Mesenchymal stem cell (in vitro differentiated cells and primary cell): ENCODE measurements at places on chromosomes 16 and 17.

DNA sequence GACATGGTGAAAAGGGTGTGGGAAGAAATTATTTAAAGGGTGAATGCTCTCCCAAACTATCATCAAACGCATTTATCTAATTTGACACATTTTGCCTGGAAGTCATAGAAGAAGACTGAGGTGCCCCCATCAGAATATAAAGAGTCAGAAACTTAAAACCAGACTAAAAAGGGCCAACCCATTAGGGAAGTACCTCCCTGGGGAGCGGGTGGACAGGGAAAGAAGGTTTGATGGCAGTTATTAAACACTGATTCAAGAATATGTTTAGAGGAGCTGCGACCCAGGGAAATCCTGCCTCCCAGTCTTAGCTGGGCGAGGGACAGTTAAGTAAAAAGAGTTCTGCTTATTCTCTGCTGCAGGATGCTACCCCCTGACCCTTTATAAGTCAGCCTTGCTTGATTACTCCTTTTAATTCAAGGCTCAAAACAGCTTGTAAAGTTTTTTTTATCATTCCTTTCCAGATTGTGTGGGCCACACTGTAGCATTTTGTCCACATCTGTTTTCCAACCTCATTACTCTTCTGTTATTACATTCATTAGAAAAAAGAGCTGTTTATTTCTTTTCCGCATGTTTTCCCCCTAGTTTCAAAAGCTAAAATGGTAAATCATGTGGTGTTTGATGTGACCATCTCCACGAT lies 138.5 kb upstream of the TBX2 start:
- no peak overlapping the region for H3K4me3 ChIP-seq

- peaks cover 5% of the 10 kb centered on the region for H3K4me1 ChIP-seq
- no peaks in the 10 kb centered on the region for H3K36me3 ChIP-seq
- no peaks in the 10 kb centered on the region for H3K27me3 ChIP-seq
Measured at GRCh38 chr17:37360632-37361031, 15.2 kb upstream of the C17orf78 start.

DNA sequence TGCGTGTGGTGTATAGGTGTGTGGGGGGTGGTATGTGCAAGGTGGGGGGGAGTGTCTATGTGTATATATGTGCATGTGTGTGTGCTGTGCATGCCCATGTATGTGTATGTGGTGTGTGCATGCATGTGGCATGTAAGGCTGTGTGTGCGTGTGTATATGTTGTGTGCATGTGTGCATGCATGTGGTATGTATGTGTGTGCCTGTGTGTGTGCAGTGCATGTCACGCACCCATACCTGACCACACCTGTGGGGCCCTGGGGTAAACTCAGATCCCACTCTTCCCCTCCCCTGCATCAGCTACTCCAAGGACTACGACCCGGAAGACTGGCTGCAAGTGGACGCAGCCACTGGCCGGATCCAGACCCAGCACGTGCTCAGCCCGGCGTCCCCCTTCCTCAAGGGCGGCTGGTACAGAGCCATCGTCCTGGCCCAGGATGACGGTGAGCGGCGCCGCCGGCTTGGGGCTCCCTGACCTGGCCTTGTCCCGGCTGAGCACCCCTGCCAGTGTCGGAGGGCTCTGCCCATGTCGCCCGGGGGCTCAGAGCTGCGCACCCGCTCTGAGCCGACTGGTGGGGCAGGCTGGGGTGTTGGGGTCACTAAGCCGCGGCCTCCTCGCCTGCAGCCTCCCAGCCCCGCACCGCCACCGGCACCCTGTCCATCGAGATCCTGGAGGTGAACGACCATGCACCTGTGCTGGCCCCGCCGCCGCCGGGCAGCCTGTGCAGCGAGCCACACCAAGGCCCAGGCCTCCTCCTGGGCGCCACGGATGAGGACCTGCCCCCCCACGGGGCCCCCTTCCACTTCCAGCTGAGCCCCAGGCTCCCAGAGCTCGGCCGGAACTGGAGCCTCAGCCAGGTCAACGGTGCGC lies 9.1 kb downstream of the SLC22A31 start:
- peaks cover 31% of the 10 kb centered on the region for H3K27me3 ChIP-seq
- H3K4me3 ChIP-seq = peak overlapping the region; percentile 14
- no peaks in the 10 kb centered on the region for H3K36me3 ChIP-seq
- DNase-seq = no peak
- H3K4me1 ChIP-seq = peaks cover 12% of the 10 kb centered on the region
- no peak overlapping the region for H3K27ac ChIP-seq

DNA sequence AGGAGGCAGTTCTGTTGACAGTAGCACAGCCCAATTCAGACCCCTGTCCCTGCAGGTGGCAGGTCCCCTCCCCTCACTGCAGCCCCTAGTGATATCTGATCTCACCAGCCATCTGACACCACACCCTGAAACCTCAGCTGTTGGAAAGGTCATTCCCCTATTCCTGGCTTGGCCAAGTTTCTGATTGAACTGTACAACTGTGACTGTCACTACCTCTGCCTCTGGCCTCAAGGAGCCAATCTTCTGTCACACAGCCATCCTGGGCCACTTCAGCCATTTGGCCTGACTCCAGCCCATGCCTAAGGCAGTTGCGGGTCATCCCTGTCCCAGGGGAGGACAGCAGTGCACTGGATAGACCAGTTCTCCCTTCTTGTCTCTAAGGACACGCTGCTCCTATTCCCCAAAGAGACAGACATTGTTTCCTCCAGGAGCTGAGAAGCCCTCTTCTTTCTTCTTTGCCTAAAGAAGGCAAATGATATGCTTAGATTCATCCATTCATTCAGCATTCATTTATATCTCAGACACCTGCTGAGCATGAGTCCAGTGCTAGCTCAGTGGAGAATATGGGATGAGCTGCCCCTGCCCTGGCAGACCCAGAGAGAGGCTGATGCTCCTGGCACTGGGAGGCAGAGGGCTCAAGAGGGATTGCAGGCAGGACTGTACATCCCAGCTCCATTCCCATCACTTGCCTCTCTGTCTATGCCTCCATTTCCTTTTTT lies 4.6 kb upstream of the ALDOA start:
- peaks cover 16% of the 10 kb centered on the region for H3K36me3 ChIP-seq
- H3K27ac ChIP-seq = no peak overlapping the region
- DNase-seq = no peak
- no peak overlapping the region for H3K4me3 ChIP-seq
- peaks cover 8% of the 10 kb centered on the region for H3K4me1 ChIP-seq

DNA sequence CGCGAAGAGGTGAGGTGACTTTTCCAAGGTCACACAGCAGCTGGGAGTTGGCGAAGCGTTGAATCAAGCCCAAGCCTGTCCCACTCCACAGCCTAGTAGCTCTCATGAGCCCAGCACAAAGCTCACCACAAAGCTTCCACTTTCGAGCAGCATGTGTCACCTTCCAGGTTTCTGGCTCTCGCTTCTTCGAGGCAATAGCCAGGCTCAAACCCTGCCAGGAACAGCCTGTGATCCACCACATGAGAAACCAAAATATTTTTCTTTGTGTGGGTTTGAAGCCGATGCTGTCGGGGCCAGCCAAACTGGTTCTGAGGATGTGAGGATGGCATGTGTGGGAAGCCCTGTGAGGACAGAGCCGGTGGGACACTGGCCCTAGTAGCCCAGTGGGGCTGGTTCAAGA lies 68.1 kb downstream of the COG7 start:
- DNase-seq = no peak
- no peak overlapping the region for H3K27ac ChIP-seq
- H3K36me3 ChIP-seq = peaks cover 16% of the 10 kb centered on the region
- H3K27me3 ChIP-seq = no peaks in the 10 kb centered on the region
- no peaks in the 10 kb centered on the region for H3K4me1 ChIP-seq

GRCh38 chr17:3986270-3986938 lies 22.2 kb upstream of the ATP2A3 start:
- no peak overlapping the region for H3K27ac ChIP-seq
- no peaks in the 10 kb centered on the region for H3K36me3 ChIP-seq
- no peak for DNase-seq
- H3K4me3 ChIP-seq = no peak overlapping the region
- peaks cover 11% of the 10 kb centered on the region for H3K27me3 ChIP-seq

DNA sequence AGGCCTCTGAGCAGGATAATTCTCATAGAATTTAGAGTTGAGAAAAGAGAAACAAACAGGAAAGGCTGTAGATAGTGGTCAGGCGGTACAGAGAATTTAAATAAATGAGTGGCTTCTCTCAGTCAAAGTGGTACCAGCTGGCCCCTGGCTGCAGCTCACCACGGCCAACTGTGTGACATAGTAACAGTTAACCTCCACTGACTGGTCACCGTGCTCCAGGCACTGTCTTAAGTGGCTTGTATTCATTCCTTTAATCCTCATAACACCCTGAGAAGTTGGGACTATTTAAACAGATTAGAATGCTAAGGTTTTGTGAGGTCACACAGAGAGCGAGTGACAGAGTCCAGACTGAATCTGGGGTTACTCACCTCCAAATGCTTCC lies 108.9 kb downstream of the GNAO1 start:
- no peaks in the 10 kb centered on the region for H3K36me3 ChIP-seq
- H3K27me3 ChIP-seq = peaks cover 11% of the 10 kb centered on the region
- no peak overlapping the region for H3K27ac ChIP-seq
- no peak overlapping the region for H3K4me3 ChIP-seq
- DNase-seq = peak; percentile 36

DNA sequence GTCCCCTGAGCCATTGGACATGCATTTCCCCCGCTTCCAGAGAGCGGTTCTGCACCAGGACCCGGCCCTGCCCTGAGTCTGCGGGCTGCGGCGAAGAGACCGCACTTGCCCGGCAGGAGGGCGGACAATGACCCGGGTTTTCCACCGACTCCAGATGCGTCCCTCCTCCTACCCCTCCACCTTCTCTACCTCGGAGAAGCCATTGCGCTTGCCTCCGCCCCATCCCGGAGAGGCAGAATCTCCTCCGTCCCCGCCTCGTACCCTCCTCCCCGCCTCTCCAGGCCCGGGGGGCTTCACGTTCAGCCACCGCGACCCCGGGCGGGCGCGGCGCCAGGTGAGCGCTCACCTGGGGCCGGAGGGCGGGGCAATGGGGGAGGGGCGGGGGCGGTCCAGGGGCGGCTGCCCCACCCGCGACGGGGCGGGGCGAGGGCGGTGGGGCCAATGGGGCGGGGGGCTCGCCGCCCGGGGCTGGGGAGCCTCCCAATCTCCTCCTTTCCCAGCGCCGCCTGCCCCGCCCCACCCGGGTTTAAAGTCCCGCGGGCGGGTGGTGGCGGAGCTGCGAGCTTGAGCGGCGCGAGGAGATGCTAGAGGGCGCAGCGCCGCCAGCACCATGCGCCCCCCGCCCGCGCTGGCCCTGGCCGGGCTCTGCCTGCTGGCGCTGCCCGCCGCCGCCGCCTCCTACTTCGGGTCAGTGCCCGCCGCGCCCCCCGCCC lies at the start of gene WNT9B:
TSS of gene WNT9B (plus strand) at position 555 of the 713 bp plus-strand sequence. CDS start at position 611, 56 bp downstream.
- peaks cover 14% of the 10 kb centered on the region for H3K4me1 ChIP-seq
- no peak for DNase-seq
- no peaks in the 10 kb centered on the region for H3K36me3 ChIP-seq
- no peak within 1 kb of the TSS for H3K27ac ChIP-seq

GRCh38 chr16:782258-782657 lies 5.9 kb downstream of the RPUSD1 start:
- H3K4me3 ChIP-seq = no peak overlapping the region
- H3K36me3 ChIP-seq = peaks cover 32% of the 10 kb centered on the region
- DNase-seq = no peak
- H3K4me1 ChIP-seq = peaks cover 34% of the 10 kb centered on the region
- H3K27ac ChIP-seq = no peak overlapping the region

DNA sequence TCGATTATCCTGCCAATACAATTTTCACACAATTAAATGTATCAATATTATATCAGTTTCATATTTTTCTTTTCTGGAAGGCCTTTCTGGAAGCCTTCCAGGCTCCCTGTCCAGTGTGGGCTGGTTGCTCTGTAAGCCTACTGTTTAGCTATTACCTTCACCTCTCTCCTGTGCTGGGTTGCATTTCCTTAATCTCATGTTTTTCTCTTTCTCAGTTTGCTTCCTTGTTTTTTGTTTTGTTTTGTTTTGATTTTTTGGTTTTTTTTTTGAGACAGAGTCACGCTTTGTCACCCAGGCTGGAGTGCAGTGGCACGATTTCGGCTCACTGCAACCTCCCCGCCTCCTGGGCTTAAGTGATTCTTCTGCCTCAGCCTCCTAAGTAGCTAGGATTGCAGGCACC lies 6.8 kb downstream of the SEPHS2 start:
- no peaks in the 10 kb centered on the region for H3K4me1 ChIP-seq
- no peaks in the 10 kb centered on the region for H3K27me3 ChIP-seq
- H3K4me3 ChIP-seq = no peak overlapping the region
- DNase-seq = no peak

DNA sequence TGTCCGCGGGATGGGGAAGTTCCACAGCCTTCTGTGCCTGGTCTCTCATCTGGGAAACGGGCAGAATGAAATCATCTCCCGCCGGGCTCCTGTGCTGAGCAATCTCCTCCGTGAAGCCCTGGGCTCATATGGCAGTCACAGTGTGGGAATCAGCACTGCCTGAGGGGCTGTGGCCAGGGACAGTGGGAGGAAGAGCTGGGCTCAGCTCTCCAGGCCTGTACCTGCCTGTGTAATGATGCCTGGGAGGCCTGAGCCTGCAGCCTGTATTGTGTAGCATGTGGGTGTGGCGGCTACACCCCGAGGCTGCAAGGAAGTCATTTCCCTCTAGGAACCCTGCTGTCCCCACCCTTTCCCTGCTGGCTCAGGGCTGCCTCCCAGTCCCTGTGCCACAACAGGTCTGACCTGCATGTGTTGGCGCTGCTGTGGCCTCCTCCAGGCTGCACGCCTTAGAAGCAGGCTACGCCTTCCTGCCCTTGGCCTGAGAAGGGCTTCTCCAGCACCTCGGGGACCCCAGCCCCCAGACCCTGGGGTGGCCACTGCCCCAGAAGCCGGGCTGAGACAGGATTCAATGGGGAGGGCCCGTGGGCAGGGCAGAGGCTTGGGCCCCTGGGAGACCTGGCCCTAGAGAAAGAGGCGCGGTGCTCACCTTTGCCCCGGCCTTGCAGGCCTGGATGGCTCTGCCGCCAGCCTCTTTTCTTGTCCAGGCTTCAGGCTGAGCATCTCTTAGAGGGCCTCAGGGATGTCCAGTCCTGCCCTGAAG lies 2.1 kb downstream of the ITGB4 start:
- no peak for DNase-seq
- H3K27ac ChIP-seq = peak overlapping the region; percentile 1

DNA sequence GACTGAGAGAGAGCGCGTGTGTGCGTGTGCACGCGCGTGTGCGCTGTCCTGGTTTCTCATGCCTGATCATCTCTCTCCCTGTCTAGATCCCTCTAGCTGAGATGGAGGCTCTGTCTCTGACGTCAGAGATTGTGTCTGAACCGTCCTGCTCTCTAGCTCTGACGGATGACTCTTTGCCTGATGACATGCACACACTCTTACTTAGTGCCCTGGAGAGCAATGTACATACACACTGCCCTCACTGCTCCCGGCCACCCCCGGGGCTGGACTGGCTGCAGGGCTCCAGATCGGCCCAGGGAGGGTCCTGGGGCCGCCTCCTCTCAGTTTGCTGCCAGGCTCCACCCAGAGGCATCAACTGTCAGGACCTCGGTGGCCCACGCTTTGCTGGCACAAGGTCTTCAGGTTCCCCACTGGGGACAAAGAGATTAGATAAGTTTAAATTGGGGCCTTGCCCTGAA lies 13.1 kb upstream of the ABCC3 start:
- no peaks in the 10 kb centered on the region for H3K27me3 ChIP-seq
- H3K36me3 ChIP-seq = no peaks in the 10 kb centered on the region
- peaks cover 26% of the 10 kb centered on the region for H3K4me1 ChIP-seq

GRCh38 chr16:86513471-86514277 lies 3.3 kb downstream of the FOXF1 start:
- no peak overlapping the region for H3K27ac ChIP-seq
- peaks cover 81% of the 10 kb centered on the region for H3K27me3 ChIP-seq
- peaks cover 39% of the 10 kb centered on the region for H3K4me1 ChIP-seq
- H3K4me3 ChIP-seq = no peak overlapping the region
- DNase-seq = peak; percentile 60
- H3K36me3 ChIP-seq = no peaks in the 10 kb centered on the region

GRCh38 chr17:39543664-39544063 lies 64.1 kb downstream of the NEUROD2 start:
- H3K4me3 ChIP-seq = no peak overlapping the region
- no peak overlapping the region for H3K27ac ChIP-seq
- no peak for DNase-seq
